ENCODE measurements at places on chromosomes 13 and 19. TPM values are rescaled to one million over a fixed set of nuclear protein-coding genes. Genes with fewer than 3 reads are reported as not detected.

The S1PR4 gene
- total RNA-seq: not detected

The PSG2 gene
- total RNA-seq: not detected

DNA sequence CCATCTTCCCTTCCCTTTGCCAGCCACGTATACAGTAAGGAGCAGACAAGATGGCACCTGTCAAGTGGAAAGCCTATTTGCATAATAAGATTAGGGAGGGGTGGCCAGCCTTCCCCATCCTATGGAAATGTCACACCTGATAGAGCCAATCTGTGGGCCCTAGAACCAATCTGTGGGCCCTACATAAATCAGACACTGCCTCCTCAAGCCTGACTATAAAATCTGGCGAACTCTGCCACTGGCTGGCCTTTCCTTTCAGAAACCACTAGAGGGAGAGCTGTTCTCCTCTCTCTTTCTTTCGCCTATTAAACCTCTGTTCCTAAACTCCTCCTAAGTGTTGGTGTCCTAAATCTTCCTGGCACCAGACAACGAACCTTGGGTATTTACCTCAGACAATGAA, 231.5 kb upstream of the KLHL1 start:
- no peaks in the 10 kb centered on the region for H3K27me3 ChIP-seq
- no peak overlapping the region for H3K27ac ChIP-seq
- H3K36me3 ChIP-seq: no peaks in the 10 kb centered on the region

DNA sequence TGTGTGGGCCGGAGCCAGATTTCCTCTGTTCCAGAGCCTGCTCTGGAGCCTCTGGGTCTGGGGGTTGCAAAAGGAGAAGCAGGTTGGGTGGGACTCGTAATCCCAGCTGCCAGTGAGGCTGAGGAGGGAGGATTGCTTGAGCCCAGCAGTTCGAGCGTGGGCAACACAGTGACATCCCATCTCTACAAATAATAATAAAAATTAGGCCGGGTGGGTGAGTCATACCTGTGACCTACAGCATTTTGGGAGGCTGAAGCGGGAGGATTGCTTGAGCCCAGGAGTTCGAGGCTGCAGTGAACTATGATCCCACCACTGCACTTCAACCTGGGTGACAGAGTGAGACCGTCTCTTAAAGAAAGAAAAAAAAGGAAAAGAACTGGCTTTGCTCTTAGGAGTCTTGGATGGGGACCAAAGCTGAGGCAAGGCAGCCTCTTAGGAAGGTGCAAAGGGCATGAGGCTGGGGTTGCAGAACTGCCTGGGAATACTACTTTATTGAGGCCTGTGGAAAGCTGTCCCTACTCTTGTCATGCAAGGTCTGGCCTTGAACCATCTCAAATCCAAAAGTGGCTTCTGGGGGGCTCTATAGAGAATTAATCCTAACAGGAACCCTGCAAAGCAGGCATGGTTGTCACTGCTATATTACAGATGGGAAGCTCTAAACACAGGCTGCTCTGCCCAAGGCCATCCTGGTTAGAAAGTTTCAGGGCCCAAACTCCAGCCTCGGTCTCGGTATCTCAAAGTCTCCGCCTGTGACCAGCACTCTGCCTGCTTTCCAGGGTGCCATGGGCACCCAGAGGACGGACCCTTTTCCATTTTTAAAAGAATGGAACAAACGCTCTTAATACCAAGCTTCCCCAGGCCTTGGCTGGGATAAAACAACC, 880 bp upstream of the C19orf12 start:
- H3K4me3 ChIP-seq: peak overlapping the region; percentile 88
- peak overlapping the region; percentile 87 for H3K27ac ChIP-seq
- no peak for DNase-seq
- peaks cover 14% of the 10 kb centered on the region for H3K36me3 ChIP-seq
- peaks cover 6% of the 10 kb centered on the region for H3K27me3 ChIP-seq

DNA sequence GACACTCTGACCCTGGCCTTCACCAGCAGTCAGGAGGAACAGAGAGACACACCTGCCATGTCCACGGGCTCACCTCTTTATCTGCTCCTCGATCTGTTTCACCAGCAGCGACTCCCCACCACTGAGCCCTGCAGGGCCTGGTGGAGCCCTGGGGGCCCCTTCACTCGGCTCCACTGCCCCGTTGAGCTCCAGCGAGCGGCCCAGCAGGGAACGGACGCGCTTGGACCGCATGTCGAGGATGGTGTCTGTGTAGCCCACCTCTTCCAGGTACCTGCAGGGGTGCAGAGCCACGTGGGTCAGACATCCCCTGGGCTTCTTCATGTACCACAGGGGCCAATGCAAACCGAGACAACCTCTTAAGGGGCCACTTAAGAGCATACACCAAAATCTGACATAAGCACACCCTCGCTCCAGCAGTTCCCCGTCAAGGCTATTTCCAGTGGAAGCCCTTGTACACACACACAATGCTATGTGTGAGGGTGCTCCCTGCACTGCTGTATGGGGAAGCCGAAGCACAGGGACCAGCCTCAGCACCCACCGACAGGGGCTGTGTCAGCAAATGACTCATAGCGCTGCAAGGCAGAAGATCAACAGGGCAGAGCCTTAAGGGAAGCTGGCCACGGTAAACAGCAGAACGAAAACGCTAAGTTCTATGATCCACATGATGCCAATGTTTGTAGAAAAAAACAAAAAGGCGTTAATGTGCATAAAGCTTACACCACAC, 12.7 kb upstream of the FKRP start:
- no peaks in the 10 kb centered on the region for H3K27me3 ChIP-seq
- no peak for DNase-seq
- peaks cover 55% of the 10 kb centered on the region for H3K4me1 ChIP-seq

GRCh38 chr13:99953138-99953755, 18.3 kb downstream of the ZIC5 start:
- no peak overlapping the region for H3K4me3 ChIP-seq
- peaks cover 12% of the 10 kb centered on the region for H3K27me3 ChIP-seq
- H3K27ac ChIP-seq: no peak overlapping the region
- no peak for DNase-seq
- no peaks in the 10 kb centered on the region for H3K4me1 ChIP-seq
- peaks cover 4% of the 10 kb centered on the region for H3K36me3 ChIP-seq

GRCh38 chr13:26946684-26947343, 186.2 kb upstream of the GPR12 start:
- H3K36me3 ChIP-seq: no peaks in the 10 kb centered on the region
- H3K4me3 ChIP-seq: no peak overlapping the region
- no peaks in the 10 kb centered on the region for H3K4me1 ChIP-seq
- H3K27me3 ChIP-seq: peaks cover 52% of the 10 kb centered on the region
- DNase-seq: no peak
